Activated CD8-positive, alpha-beta memory T cell treated with anti-CD3 and anti-CD28 coated beads for 24 hours (primary cell): ENCODE measurements at places on chromosomes 3 and 15.

DNA sequence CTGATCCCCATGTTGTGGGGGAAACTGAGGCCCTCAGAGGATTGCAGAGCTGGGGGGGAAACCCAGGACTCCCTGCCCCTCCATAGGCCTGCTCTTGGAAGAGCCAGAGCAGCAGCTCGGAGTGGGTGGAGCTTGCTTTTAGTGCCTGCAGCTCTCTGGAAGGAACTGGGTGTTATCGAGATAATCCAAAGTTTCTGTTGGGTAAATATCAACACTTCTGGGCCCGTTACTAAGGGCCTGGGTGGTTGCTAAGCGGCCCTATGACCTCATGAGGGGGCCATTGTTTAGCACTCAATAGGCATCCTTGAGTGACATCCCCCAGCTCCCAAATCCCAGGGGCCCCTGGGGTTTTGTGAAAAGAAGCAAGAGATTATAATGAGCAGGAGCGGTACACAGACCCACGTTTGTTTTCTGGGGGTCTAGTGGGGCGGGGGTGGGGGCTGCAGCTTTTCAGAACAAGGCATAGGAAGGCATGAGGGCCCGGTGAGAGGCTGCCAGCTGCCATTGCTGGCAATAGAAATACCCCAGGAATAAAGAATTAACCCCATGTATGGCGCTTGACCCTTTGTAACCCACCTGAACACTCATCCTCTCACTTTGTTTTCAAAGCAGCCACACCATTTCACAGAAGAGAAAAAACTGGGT is 48.3 kb upstream of the ATP2B2 start:
- peak; percentile 47 for DNase-seq

- no peak for DNase-seq
Measured at GRCh38 chr3:183181606-183182005, 19.1 kb upstream of the LAMP3 start.

DNA sequence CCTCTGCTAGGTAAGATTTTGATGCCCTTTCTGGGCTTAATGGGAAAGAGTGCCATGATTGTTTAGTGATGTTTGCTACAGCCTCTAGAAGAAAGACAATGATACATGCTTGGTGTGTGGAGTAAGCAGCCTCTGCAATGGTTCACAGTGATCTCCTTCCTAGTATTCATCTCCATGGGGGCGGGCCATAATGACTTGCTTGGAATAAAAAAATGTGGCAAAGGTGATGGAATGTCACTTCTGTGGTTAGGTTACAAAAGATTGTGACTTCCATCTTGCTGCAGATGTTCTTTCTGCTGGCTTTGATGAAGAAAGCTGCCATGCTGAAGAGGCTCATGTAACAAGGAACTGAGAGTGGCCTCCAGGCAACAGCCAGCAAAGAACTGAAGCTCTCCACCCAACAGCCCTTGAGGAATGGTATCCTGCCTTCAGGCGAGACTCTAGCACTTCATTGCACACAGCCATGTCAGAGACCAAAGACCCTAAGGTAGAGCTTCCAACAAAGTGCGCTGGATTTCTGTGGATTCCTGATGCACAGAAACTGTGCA is 139.1 kb upstream of the LRIG1 start:
- DNase-seq: no peak

- DNase-seq: no peak
Measured at GRCh38 chr3:185701611-185702261, 115.6 kb downstream of the SENP2 start.

GRCh38 chr3:13879102-13879945 is 547 bp downstream of the WNT7A start:
- peak; percentile 70 for DNase-seq

GRCh38 chr3:31942446-31942845 is 38.6 kb downstream of the OSBPL10 start:
- DNase-seq: no peak

- no peak for DNase-seq
Measured at GRCh38 chr3:15756505-15756904, 41.3 kb downstream of the ANKRD28 start.

GRCh38 chr3:146283781-146284445 is 33.0 kb upstream of the PLSCR4 start:
- DNase-seq: no peak

GRCh38 chr15:66039117-66039871 is 170.0 kb downstream of the RAB11A start:
- no peak for DNase-seq

DNA sequence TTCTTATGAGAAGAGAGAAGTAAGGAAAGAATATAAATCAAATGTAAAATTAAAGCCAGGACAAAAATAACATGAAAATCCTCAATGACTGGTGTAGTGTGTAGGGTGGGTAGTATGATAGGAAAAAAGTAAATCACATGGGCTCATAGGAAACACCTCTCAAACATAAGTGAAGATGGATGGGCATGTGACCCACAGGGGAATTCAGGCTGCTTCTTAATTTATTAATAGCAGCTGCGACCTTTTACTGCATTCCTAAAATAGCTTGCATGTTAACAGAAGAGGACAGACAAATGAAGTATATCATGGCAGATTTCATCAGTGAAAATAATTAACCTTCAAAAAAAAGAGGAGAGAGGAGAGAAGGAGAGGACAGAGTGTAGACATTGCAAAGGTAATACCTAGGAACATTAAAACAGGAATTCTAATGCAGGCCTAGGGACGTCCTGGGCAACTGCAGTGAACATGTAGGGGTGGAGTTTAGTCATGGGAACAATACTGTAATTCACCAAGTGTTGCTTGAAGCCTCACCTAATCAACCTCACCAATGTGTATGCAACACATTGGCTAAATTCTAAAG is 132.9 kb downstream of the KCNMB2 start:
- no peak for DNase-seq

DNA sequence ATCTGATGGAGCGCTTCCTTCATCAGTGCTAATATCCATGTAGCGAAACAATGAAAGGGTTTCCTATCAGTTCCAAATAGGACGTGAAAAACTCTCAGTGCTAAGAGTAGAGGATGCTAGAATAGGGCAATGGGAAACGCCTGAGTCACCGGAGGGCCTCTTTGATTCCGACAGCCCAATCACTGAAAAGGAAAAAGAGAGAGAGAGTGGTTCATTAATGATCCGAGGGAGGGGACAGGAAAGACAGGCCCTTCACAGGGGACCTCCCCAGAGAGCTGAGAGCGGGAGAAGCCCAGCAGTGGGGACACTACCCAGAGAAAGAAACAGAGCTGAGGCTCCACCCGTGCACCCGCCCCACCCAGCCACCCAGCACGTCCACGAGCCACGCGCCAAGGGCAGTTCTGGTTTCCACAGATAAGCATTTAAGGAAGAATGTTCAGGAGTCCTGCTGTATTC is 76.9 kb downstream of the RPN1 start:
- no peak for DNase-seq

GRCh38 chr3:195194559-195195206 is 76.3 kb downstream of the XXYLT1 start:
- peak; percentile 26 for DNase-seq

DNA sequence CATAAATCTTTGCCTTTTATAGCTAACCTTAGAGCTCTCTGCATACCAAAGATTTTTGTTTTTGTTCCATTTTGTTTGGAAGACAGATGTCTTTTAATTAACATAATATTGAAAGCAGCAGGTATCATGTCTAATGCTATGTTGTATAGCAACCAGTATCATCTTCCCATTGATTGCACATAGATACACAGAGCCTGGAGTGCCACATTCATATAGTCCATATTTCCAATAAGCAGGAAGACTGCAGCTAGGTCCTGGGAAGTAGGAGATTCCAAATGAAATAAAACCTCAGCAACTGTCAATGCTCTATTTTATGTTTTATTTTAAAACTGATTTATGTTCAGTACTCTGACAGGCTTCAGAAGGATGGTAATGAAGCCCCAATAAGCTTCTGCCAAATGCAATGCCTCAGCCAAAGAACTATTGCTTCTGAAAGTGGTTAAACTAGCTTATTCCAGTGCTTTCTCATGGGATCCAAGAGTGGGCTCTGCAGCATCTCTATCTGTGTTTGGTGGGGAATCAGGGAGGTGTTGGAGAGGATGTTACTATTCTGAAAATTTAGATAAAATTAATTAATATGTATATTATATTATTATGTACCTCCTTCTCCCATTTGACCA is 6.5 kb upstream of the KCNMB2 start:
- DNase-seq: no peak

- DNase-seq: no peak
Measured at GRCh38 chr3:55333046-55333445, 154.1 kb downstream of the WNT5A start.

- DNase-seq: no peak
Measured at GRCh38 chr3:136714020-136714419, 38.2 kb downstream of the STAG1 start.

- peak; percentile 90 for DNase-seq
Measured at GRCh38 chr3:47824541-47825473, 21.9 kb downstream of the DHX30 start.

DNA sequence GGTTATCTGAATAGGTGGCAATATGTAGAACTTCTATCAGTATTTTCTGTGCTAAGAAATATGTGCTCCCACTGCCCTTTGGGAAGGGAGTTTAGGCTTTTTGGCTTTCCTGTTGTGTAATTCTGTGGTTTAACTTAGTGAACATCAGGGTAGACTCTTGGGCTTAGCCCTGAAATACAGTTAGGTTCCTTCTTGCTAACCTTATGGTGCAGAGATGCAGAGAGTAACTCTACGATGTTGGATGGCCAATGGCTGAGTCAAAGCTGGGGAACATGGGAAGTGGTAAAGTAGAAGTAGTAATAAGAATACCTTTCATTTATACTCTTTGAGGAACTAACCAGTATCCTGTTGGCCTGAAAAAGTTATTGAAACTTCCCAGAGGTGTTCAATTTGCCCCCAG is 80.8 kb upstream of the IL12A start:
- DNase-seq: no peak

- no peak for DNase-seq
Measured at GRCh38 chr3:54028372-54028771, 94.0 kb upstream of the CACNA2D3 start.

- DNase-seq: peak; percentile 86
Measured at GRCh38 chr15:63502843-63503738, 1.3 kb upstream of the USP3 start.

- peak; percentile 92 for DNase-seq
Measured at GRCh38 chr3:152268555-152269055, at the start of gene MBNL1. Gene MBNL1, plus strand, starts transcription at chr3:152268929. Its CDS starts 31,265 bp downstream, at chr3:152300194.

GRCh38 chr15:95400428-95400827 is 930.1 kb upstream of the NR2F2 start:
- DNase-seq: no peak

DNA sequence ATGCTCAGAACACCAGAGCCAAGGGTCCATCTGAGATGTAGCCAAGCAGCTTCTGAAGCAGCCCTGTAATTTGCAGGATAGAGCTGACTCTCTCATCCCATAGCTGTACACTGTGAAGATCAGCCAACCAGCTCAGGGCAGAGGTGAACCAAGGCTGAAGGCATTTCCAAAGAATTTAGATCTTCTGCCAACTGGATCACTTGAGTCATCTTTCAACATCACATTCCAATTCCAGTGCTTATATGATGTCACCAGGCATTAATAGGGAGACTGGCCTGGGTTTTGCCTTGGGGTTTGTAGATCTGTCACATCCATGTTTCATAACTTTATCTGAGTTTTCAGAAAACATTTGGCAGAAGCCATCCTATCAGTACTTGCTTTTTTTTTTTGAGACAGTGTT is 98.2 kb downstream of the NR2F2 start:
- no peak for DNase-seq

DNA sequence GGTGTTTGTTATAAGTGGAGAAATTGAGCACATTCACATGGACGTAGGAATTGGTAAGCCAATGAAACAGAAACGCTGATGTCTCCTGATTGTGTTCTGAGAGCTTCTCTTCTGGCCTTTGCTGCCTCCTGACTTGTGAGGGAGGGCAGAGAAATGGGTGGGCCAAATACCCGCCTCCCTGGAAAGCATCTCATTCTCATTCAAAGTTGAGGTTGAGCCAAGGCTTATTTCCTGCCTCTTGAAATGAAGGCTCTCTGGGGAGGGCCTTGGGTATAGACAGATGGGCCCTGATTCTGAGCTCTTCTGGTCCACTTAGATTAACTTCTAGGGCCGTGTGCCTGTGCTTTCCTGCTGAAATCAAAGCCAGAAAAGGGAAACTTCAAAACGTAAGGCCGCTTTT is 57.4 kb upstream of the MYZAP start:
- DNase-seq: no peak

- DNase-seq: no peak
Measured at GRCh38 chr15:95839367-95839782, 491.1 kb upstream of the NR2F2 start.

- no peak for DNase-seq
Measured at GRCh38 chr15:33807665-33808064, 160.6 kb upstream of the CHRM5 start.

DNA sequence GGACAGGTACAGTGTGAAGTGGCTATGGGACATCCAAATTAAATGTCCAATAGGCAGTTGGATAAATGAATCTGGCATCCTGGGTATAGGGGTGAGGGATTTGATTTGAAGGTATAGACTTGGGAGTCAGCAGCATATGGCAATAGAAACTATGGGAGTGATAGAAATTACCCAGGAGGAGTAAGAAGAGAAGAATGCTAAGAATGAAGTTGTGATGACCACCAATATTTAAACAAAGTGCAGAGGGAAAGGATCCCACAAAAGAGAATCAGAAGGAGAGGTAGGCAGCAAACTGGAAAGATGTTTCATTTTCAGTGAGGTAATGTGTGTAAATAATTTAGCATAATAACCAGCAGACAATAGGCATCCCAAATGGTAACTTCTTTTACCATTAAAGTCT is 13.8 kb upstream of the MSL2 start:
- DNase-seq: no peak

DNA sequence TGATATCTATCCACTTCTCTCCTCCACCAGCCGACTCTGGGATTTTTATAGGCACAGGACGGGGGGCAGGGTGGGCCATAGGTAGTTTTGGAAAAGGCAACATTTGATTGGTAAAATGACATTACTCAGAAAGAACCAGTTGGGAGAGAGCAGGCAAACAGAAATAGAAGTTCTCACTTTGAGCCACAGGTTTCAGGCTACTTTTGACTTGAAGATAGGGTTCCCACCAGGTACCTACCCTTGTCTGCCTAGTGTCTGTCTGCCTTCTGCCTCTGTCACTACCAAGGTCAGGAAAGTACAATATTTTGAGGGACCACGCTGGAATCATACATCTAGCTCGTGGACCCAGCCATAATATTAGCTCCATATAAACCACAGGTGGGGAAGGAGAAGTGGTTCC is 412.9 kb upstream of the GRM7 start:
- DNase-seq: no peak

- no peak for DNase-seq
Measured at GRCh38 chr3:187941135-187941847, 196.0 kb upstream of the BCL6 start.

- DNase-seq: no peak
Measured at GRCh38 chr3:113454630-113455029, 13.3 kb upstream of the CFAP44 start.
